ENCODE measurements at places on chromosomes 1 and 21.

GRCh38 chr1:213385201-213385600 lies 334.2 kb downstream of the RPS6KC1 start:
- DNase-seq: no peak

DNA sequence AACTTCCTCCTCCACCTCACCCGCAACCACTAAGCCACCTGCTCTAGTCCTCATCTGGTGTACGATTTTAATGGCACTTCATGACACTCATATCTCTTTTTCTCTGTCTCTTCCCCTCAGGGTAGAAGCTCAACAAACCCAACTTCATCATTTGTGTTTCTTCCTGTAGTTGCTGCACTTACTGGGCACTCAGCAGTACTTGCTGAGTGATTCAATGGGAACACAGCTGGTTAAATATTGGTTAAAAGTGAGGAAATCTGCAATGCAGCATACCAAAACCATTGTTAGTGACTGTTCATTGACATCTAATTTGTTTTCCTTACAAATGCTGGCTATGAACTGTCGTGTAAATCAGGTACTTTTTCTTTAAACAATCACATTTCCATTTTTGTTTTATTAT lies 541.1 kb upstream of the PRMT6 start:
- no peak for DNase-seq

DNA sequence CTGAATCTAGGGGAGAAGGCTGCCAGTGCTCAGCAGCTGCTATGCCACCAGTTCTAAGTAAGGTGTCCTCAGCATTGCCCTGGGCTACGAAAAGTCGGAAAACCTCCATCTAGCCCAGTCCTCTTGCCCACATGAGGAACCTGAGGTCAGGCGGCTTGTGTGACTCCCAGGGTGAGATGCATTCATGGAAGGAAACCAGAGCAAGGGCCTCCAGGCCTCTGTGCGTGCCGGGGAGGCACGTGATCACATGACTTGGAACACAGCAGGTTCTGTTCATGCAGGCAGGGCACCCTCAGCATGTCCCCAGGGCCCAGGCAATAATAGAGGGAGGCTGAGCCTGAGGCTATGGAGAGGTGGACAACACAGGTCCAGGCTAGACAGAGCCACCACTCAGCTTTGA lies 312.5 kb upstream of the DUSP10 start:
- DNase-seq: no peak

- no peak for DNase-seq
These were observed 106.7 kb downstream of the CAMTA1 start for GRCh38 chr1:6891781-6892579.

DNA sequence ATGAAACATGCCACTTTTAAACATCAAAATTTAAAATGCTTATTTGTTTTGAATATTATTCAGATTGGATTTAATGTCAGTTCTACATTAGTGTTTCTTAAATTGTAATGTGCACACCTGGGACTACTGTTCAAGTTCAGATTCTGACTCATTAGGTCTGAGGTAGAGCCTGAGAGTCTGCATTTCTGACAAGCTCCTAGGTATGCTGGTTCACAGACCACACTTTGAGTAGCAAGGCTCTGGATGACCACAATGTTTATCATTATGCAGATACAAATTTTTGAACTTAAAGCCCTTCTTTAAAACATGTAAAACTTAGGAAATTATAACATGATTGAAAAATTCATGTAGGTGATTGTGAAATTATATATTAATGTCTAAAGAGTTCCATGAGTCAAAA lies 40.2 kb downstream of the TTLL7 start:
- no peak for DNase-seq

GRCh38 chr1:207811920-207812720 lies 60.3 kb downstream of the CD46 start:
- DNase-seq: no peak

DNA sequence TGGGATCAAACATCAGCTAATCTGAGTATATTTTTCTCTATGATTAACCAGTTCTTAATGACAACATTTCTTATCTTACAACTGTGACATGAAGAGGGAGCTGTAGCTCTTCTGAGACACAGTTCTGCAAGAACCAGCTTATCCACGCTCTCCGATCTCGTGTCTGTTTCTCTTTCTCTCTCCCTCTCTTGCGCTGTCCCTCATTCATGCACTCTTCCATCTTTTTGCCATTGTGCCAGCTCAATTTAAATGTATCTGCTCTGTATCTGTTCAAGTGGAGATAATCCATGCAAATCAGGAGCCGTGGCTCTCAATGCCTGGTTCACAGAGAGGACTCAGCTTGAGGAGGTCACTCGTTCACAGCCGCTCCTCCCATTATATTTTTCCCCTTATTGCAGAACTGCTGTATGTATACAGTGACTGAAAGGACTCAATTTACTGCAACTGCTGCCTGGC lies 494.7 kb upstream of the ADGRL2 start:
- no peak for DNase-seq

All from stimulated activated CD8-positive, alpha-beta memory T cell treated with anti-CD3 and anti-CD28 coated beads, Interleukin-4, amount 100 ng/mL, for 1 hour (primary cell).